ENCODE measurements at places on chromosomes 7 and 10.

DNA sequence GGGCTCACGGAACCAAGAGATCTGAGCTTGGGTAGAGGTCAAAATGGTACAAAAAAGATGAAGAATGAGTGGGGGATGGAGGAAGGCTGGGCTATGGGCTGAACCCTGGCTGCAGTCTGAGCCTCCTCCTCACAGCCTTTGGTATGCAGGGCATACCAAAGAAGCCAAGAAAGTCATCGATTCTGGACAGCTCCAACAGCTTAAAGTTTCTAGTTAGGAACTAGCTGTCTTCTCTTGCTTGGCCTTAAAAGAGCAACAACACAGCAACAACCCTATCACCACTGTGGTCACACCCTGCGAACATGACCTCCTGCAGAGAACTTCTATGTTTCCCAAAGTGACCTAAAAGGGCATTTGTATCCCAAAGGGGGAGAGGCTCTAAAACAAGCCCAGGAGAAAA, 126.1 kb upstream of the EFCAB10 start:
- H3K27ac ChIP-seq: no peak overlapping the region
- H3K4me1 ChIP-seq: no peaks in the 10 kb centered on the region
- no peaks in the 10 kb centered on the region for H3K27me3 ChIP-seq
- H3K4me3 ChIP-seq: no peak overlapping the region
- DNase-seq: no peak

DNA sequence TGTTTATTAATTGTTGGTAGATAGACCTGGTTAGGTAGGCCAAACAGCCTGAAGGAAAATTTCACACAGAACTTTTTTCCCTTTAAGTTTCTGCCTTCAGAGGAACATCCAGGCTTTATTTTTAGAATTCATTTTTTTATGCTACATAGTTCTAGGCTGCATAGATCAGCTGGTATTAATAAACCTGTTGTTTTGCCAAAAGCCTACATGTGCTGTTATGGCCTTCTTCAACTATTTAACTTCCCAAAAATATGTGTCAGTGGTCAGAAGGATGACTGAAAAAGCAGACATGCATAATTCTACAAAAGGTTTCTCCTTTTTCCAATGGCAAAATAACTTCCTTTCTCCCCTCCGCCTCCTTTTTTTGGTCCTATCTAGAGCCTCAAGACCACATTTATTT, 303.0 kb upstream of the DKK1 start:
- H3K27ac ChIP-seq: no peak overlapping the region
- no peaks in the 10 kb centered on the region for H3K36me3 ChIP-seq
- no peaks in the 10 kb centered on the region for H3K4me1 ChIP-seq
- DNase-seq: no peak
- H3K4me3 ChIP-seq: no peak overlapping the region

GRCh38 chr10:33005322-33006301, 47.6 kb upstream of the ITGB1 start:
- H3K4me1 ChIP-seq: peaks cover 4% of the 10 kb centered on the region
- no peaks in the 10 kb centered on the region for H3K36me3 ChIP-seq
- peak overlapping the region; percentile 55 for H3K4me3 ChIP-seq
- peak overlapping the region; percentile 81 for H3K27ac ChIP-seq

DNA sequence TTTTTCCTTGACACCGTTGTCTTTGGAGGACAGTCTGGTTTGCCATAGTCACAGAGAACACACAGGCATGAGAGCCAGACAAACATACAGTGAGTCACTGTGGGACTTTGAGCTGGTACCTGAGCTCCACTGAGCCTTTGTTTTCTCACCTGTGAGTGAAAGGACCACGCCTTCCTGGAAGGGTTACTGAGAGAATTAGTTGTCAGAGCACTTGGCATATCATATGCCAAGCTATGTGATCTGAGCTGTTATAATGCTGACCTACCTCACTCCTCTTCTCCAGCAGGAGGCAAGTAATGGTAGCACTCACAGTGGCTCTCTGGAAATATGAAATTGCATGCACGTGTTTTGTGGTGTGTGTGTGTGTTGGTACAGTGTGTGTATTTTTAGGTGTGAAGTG, 59.7 kb downstream of the CXCL12 start:
- H3K4me3 ChIP-seq: no peak overlapping the region
- no peaks in the 10 kb centered on the region for H3K27me3 ChIP-seq
- no peaks in the 10 kb centered on the region for H3K4me1 ChIP-seq
- no peaks in the 10 kb centered on the region for H3K36me3 ChIP-seq
- H3K27ac ChIP-seq: no peak overlapping the region
- no peak for DNase-seq

DNA sequence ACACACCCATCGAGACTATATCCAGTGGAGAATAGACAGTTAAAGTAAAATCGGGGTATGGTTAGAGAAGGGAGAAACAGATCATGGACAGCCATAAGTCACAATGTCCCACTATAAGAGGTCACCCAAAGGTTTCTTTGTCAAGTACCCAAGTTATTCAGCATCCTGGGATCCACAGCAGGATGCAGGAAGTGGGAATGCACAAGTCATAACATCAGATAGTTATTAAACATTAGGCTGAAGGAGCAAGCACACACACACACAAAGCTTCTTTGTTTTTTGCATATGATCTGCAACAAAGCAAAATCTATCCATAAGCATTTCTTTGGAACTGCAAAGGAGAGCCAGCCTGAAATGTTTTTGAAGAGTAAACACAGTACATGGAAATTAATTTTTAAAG, 111.6 kb downstream of the NOC3L start:
- H3K27me3 ChIP-seq: no peaks in the 10 kb centered on the region
- H3K27ac ChIP-seq: no peak overlapping the region
- DNase-seq: no peak
- H3K4me1 ChIP-seq: no peaks in the 10 kb centered on the region

DNA sequence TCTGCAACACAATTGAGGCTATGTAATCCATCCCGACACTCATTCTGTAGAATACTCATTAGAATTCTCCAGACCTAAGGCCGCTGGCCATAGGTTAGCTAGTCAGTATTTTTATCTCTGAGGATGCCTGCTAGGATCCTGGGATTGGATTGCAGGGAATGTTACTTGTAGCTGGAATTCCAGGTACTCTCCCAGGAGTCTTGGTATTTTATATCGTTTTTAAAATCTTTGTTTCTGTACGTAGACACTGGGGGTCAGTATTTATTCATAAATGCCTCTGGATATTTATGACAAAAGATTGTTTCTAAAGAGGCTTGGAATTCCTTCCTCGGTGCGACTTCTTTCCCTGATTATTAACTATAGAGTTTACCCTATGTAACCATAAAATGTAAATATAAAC, 40.1 kb downstream of the BPGM start:
- H3K4me1 ChIP-seq: peaks cover 6% of the 10 kb centered on the region
- no peaks in the 10 kb centered on the region for H3K36me3 ChIP-seq
- no peak overlapping the region for H3K27ac ChIP-seq
- H3K27me3 ChIP-seq: no peaks in the 10 kb centered on the region

- no peaks in the 10 kb centered on the region for H3K4me1 ChIP-seq
- no peak overlapping the region for H3K4me3 ChIP-seq
- no peaks in the 10 kb centered on the region for H3K36me3 ChIP-seq
- no peak overlapping the region for H3K27ac ChIP-seq
- H3K27me3 ChIP-seq: no peaks in the 10 kb centered on the region
Measured at GRCh38 chr10:124174071-124174566, 80.7 kb upstream of the CHST15 start.

DNA sequence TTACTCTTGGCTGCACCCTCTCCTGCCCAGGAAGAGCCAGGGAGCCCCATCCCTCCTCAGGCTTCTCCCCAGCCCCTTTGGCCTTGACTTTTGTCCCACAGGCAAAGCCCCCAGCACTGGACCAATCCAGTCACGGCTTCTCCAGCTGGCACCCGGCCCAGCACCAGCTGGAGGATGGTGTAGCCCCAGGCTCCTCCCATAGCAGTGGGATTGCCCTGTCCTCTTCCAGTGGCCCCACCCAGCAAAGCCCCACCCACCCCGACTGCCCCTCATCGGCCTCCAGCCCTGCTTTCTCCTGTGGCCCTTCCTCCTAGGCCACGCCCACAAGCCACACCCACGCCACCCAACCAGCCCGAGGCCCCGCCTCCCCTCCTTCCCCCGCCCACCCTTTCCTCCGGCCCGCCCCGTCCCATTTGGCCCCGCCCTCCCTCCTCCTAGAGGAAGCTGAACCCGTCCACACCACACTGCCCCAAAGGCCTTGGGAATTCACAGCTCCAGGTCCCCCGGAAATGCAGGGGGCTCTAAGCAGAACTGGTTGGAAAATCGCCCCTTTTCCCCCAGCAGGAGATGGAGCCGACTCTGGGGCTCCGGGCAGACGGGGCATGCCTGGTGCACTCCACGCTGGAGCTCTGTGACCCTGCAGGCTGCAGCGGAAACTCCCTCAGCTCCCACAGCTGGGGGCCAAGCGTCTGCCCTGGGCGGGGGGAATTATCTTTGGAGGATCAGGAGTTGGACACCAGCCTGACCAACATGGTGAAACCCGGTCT, 25.2 kb downstream of the GET4 start:
- H3K27me3 ChIP-seq: no peaks in the 10 kb centered on the region
- H3K27ac ChIP-seq: no peak overlapping the region
- no peak for DNase-seq

All from breast epithelium (tissue), 4 donors.